ENCODE measurements at places on chromosomes 13 and 19. TPM values are rescaled to one million over a fixed set of nuclear protein-coding genes. Genes with fewer than 3 reads are reported as not detected.

The PTPRS gene
- total RNA-seq: 2.8 TPM

The ZNF91 gene
- total RNA-seq: 6.3 TPM

The ANO8 gene
- 6.1 TPM for total RNA-seq

The CRB3 gene
- total RNA-seq: not detected

The VSTM1 gene
- total RNA-seq: not detected

The ZNF575 gene
- 0.16 TPM for total RNA-seq

The SGCG gene
- 0.16 TPM for total RNA-seq

The DGKH gene
- 36.6 TPM for total RNA-seq

The KCNJ14 gene
- total RNA-seq: under 0.01 TPM

The UGGT2 gene
- 14.1 TPM for total RNA-seq

The RNF17 gene
- not detected for total RNA-seq
